ENCODE measurements at places on chromosomes 7 and 10.
A peak's percentile ranks its signal among the peaks of the same experiment; 100 is the strongest.

- no peak for DNase-seq
These were observed 43.0 kb downstream of the LHFPL3 start for GRCh38 chr7:104371216-104371979.

GRCh38 chr10:76086170-76086760 lies 654.8 kb downstream of the LRMDA start:
- no peak for DNase-seq

DNA sequence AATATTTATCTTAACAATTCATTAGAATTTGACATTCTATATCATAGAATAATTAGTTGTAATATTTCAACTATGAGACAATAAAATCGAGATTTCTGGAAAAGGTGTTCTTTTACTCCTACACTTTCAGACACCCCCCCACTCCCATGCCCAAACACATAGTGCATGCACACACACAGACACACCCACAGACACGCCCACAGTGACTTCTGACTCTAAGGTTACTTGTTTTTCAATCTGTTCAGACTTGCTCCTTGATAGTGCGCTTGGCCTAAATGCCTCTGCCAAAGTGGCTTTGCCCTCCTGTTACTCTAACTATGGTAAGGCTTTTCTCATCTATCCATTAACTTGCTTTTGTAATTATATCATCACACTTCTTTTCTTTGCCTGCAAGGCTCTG lies 144.0 kb upstream of the PPP1R3A start:
- no peak for DNase-seq

DNA sequence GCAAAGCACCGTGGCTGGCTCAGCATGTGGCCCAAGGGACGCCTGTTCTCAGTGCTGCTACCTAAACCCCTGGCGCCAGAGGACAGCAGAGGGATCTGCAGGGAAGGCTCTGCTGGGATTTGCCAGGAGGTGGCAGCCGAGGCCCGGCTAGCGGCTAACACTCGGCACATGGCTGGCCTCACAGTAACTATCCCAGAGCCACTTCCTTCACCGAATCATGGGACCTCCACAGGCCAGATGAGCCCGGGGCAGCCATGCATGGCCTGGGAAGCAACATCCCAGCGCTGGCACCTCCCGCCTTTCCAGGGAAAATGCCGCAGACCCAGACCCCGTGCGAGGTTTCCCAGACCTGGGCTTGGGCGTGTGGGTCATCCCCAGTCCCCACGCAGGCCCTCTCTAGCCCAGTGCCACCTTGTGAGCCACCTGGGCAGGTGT lies 36.4 kb downstream of the DPYSL4 start:
- DNase-seq = peak; percentile 91

All from spleen (tissue), 13 donors.